ENCODE measurements at places on chromosomes 7 and 10.

DNA sequence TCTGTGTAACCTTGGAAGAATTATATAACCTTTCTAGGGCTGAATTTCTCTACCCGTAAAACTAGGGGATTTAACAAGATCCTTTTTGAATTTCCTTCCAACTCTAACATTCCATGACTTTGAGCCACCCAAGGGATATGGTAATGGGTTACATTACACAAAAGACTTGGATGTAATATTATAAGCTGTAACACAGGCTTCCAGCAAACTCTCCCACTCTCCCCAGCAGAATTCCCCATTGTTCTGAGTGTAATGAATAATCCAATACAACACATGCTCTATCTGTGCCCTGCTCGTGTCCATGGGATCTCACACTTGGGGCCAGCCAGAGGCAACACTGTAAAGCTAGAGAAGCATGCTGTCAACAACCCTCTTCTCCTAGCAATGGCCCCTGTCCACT, 790.6 kb upstream of the AUTS2 start:
- no peak for DNase-seq

- no peak for DNase-seq
Observed at GRCh38 chr7:134403062-134403461, 55.8 kb downstream of the AKR1B1 start.

DNA sequence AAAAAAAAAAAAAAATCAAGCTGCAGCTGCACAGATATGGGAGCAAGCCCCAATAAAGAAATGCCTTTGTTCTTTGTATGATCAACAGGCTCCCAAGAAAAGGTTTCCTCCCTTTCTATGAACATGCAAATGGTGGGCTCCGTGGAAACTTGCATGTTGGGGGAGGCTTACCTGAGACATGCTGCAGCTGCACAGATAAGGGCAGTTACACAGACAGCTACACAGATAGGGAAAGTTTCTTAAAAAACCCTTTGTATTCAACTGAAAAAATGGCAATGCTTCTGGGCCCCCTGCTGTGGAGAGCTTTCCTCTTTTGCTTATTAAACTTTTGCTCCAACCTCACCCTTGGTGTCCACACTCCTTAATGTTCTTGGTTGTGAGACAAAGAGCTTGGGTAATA, 29.8 kb upstream of the ZNF746 start:
- no peak for DNase-seq

- no peak for DNase-seq
Observed at GRCh38 chr10:59019603-59020002, 156.8 kb upstream of the PHYHIPL start.

DNA sequence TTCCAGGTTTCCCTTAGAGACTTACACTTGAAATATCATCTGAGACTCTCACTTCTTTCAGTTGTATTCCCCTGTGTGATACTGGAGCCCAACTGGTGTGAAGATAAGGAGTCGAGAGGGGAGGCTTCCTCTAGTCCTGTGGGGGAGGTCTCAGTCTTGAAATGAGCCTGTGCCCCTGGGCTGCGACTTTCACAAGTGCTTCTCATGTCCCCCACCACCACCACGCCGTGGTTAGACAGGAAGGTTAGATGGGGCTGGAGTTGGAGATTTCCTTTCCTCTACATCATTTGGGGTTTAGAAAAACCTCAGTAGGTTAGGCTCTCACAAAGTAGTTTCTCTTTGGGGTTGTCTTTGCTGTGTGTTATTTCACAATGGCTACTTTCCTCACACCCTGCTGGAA, 25.6 kb upstream of the MKX start:
- no peak for DNase-seq

GRCh38 chr10:97408496-97408992, 7.4 kb upstream of the RRP12 start:
- DNase-seq: no peak

GRCh38 chr10:133196221-133196915, 33.6 kb upstream of the UTF1 start:
- no peak for DNase-seq

GRCh38 chr10:110686047-110686446, 41.9 kb downstream of the RBM20 start:
- DNase-seq: no peak

DNA sequence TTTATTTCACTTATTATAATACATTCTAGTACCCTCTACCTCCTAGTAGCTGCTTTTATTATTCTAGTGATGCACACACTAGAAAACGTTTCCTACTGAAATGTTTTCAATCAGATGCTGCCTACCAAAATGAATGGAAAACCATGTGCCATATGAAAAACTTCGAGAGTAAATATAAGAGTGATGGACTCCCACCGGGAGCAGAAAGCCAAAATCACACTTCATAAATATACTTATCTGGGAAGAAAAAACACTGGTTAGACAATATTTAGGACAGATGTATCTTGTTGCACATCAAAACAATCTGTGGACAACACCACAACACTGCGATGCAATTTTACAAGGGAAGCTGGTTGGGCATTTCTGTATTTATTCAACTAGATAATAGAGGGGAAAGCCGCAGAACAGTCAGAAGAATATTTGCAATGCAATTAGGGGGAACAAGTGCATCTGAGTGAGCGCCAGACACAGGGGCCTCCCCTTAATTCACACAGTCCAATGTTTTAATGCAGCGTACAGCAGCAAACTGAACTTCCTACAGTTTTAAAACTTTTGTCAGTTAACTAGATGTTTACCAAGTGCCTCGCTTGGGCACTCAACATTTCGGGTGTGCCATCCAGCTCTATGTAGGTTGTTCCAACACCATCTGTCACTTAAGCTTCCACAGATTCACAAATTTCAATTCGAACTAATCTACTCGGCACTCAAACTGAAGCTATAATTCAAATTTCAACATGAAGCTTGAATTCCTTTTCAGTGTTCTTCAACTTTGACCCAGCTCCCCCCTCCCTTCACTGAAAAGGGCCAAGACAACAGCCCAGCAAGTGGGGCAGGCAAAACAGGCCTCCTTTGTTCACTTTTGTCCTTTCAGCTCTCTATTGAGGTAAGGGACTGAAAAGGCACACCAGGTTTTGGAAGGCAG, 7.4 kb downstream of the NRCAM start:
- no peak for DNase-seq

DNA sequence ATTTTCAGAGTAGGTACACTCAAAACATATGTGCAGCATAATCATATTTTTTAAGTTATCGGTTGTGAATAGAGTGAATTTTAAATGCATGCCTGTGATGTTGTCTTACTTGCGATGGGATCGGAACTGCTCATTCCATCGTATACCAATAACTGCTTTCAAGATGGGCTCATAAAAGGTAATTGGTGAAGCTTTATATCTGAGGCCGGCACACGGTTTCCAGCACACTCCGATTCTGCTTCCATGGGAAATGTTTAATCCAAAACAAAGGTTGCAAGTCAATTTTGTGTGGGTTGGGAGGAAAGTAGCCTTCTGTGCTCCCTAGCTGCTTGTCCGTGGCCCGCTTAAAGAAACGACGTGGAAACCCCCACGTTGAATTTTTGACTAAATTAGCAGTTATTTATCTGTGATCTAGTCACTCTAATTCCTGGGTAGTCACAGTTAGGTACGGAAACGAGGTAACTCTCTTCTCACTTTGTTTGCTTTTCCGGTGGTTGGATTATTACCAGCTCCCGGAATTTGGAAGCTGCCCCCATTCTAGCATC, 10.1 kb upstream of the CELF2 start:
- DNase-seq: no peak

- no peak for DNase-seq
Observed at GRCh38 chr10:92972886-92973285, 87.7 kb upstream of the CYP26C1 start.

DNA sequence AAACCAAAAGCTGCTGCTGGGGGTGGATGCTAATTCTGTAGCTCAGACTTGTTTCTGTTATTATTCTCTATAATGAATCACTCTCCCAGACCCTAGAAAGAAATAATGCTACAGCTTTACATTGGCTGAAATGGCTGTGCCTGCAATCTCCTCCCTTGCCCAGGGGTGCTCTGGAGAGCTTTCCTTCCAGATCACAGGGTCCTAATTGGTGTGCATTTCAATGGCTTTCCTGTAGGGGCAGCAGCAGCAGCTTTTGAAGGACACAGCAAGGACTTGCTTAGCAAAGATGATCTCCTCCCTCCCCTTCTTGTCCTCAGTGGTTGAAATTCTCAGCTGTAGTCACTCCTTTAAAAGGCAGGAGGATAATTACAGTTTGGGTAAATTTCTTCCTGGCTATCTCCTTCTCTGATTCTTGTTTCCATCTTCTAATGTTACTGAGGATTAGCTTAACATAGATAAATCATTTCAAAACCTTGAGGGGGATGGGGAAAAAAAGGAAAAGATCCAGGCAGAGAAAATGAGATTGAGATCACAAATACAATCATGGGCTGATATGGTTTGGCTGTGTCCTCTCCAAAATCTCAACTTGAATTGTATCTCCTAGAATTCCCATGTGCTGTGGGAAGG, 120.2 kb upstream of the CTTNBP2 start:
- no peak for DNase-seq

GRCh38 chr7:50267525-50268041, 36.9 kb upstream of the IKZF1 start:
- no peak for DNase-seq

DNA sequence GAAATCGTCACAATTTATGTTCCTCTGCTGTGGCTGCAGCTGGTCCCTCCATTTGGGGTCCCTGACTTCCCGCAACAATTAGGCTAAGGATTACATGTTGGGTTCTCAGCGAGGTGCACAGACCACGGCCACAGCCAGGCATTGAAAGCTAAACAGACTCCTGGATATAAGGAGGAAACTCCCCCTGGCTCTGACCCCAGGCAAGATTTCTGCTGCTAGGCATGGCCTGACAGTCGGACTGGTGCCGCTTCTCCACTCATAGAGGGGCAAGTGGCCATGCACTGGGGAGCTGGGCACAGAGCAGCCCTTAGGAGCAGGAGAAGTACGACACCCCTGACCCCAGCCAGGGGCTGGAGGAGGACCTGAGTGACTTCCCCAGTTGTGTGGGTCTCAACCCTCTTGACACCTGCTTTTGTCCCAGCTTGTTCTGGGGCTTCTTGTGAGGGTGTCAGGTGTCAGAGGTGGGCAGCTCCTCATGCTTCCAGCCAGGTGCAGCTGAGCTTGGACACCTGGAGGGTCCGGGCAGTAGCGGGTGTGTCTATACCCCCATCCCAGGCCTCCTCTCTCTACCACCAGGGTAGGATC, 38.3 kb downstream of the TSPAN15 start:
- no peak for DNase-seq

DNA sequence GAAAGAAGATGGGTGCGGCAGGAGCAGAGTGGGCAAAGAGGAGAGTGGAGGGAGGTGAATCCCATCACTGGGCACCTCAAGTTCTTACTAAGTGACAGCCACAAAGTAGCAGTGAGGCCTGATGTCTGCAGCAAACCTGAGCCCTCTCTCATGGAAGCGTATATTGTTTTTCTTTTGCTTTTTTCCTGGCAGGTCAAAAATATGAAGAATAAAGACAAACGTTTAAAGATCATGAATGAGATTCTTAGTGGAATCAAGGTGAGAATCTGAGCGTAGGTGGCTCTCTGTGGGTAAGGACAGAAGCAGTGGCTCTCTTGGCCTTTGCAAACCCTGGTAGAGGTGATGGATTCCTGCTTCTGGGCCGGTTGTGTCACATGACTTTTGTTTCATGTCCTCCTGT, 22.8 kb downstream of the ABCC2 start:
- DNase-seq: no peak

DNA sequence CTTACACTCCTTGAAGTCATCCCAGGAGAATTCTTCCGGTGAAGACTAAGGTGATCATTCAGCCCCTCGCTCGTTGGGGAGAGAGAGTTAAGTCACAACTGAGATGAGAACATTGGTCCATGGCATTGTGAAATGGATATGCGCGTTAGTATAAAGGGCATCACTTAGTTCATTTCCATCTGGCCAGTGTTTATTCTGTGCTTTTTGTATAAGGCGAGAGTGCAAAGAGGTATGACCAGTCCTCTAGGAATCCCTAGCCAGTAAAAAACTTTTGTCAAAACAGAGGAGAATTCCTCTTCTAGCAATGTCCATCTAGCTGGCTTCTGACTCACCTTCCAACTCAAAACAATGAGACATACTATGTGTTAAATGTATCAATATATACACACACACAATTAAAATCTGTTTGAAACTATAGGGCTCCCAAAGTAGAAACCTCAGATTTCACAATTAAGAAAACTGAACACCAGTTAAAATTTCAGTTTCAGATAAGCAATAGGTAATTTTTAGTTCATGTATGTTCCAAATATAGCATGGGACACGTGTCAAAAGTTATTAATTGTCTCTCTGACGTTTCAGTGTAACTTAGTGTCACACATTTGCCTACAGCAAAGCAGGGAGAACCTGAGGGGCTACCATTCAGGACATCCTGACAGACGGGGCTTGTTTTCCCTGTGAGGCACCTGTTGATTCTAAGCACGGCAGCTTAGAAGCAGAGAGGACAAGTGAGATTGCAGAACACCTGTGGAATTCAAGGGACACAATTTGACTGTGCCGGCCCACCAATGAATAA, 158.9 kb downstream of the KLF6 start:
- no peak for DNase-seq

GRCh38 chr10:130242513-130242912, 106.3 kb downstream of the GLRX3 start:
- DNase-seq: no peak

DNA sequence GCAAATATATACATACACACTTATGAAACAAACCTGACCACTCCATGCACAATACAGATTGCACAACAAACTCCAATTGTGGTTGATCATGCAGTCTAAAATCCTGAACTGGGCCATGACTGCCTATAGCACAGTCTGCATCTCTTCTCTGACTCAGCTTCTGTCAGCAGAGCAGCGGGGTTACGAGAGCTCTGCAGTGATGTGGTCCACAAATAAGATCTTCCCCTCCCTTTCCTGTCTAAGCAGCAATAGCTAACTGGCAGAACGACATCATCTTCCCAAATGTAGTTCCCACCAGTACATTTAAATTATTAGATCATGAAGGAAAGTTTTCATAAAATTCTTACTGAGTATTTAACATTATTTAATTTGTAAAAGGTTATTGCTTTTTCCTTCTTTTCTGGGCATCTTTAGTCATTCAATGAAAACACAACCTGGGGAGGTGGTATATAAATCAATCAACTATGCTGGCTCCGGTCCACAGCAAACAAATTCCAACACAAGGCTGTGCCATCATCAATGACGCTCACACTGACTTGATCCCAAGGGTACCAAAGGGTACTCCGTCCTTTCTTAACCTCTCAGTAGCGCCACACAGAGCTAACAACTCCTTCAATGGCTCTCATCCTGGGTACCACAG, 17.1 kb downstream of the ARHGAP21 start:
- DNase-seq: no peak

DNA sequence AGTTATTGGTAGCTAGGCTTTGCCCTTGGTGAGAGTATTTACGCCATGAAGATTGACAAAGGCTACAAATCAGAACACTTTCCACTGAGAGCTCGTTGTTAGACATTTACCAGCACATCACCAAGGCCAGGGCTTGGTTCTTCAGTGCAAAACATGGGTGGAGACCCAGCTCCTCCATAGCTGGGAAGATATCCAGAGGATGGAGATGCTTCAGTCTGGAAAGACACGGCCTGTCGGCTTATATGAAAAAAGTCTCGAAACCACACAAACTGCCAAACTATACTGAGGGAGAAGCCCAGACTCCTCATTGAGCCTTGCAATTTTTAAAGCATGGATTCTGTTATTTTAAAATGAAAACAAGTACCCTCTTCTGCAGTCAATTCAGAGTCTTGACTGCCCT, 83.4 kb upstream of the ANLN start:
- no peak for DNase-seq

Measured in activated T-helper 9 cell treated with anti-CD3 and anti-CD28 coated beads, Interleukin-2, amount 50 U/mL, for 16 hours (primary cell).